ENCODE measurements at places on chromosomes 11 and 22.

GRCh38 chr11:60763692-60764369 is 7.2 kb downstream of the MS4A15 start:
- DNase-seq: no peak

GRCh38 chr11:58286249-58286648 is 18.2 kb upstream of the OR10W1 start:
- no peak for DNase-seq

DNA sequence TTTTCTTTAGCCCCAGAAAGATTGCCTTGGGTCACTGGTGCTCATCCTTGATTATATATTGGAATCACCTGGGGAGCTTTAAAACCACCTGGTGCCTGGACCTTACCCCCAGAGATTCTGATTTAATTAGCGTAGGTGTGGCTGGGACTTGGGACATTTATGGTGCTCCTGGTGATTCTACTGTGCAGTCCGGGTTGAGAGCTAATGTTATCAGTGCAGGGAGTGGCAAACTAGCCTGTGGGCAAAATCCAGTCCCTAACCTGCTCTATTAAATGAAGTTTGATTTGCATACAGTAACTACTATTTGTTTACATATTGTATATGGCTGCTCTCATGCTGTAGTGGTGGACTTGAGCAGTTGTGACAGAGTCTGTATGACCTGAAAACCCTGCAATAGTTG is 134.0 kb upstream of the SORL1-AS1 start:
- DNase-seq: no peak

- no peak for DNase-seq
Measured at GRCh38 chr11:118343248-118343647, 743 bp upstream of the CD3D start.

DNA sequence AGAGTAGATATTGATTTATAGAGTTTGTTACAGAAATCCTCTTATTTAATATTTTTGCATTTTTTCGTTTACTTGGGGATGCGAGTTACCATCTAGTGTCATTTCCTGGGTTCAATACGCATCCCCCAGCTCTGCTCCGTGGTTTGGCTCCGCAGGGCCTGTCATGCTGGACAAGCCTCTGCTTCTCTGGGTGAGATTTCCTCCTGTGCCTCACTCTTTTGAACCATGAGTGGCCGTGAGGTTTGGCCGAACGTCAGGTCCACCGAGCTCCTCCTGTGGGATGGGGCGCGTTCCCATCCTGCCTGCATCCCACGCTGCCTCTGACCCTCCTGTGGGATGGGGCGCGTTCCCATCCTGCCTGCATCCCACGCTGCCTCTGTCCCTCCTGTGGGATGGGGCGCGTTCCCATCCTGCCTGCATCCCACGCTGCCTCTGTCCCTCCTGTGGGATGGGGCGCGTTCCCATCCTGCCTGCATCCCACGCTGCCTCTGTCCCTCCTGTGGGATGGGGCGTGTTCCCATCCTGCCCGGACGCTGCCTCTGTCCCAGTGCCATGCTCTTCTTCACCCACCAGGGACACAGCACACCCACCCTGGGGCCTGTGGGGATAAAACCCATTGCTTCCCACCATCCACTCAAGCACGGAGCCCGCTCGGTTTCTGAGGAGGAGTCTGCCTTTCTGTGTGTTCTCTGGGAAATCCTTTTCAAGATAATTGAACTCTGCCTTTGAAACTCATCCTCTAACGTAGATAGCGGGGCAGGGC is 506.8 kb downstream of the BRD1 start:
- no peak for DNase-seq

DNA sequence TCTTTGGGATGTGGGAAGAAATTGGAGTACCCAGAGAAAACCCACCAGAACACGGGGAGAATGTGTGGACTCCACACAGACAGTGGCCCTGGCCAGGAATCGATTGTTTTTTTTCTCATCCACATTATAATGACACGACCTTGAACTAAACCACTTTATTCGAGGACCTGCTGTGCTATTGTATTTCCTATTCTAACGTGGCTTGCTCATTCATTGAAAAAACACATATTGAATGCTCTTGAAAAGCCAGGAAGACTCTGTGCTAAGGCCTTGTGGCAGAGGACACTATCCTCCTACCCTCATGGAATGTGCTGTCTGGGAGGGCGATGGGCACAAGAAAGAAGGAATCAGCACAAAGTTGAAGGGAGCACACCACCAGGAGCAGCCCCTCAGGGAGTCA is 9.1 kb upstream of the SREBF2 start:
- no peak for DNase-seq

- DNase-seq: peak; percentile 78
Measured at GRCh38 chr22:17199003-17199731, 20.1 kb downstream of the ADA2 start.

- DNase-seq: no peak
Measured at GRCh38 chr11:10390375-10390774, 64.7 kb upstream of the AMPD3 start.

DNA sequence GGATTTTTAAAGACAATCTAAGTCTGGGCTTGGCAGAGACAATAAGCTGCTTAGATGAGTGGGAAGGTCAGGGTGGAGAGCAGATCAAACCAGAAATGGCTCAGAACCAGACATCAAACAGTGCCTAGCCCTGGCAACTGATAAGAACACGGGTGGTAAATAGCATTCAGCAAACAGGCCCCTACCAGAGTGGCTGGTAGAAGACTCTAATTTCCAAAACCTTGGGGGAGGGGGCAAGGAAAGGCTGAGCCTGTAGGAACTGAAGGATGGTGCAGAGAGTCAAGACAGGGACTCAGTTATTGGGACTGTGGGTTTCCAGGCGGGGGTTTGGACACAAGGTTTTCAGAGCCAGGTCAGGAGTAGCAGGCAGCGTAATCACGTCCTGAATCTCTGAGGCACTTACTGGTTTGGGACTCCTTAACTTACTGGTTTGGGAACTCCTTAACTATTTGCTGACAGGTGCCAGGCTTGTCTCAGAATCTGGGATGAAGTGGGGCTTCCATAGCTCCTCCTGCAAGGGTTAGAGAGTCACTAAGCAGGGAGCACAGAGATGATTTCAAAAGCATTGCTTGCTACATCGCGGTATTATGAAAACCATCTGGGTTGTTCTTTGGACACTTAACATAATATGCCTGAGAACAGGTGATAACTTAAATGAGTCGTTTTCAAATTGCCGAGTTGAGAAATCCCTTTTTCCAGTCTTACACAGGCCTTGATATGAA is 5.7 kb upstream of the ABTB2 start:
- DNase-seq: no peak

GRCh38 chr11:115665175-115665821 is 161.1 kb upstream of the CADM1 start:
- no peak for DNase-seq

GRCh38 chr11:63945477-63946163 is 6.8 kb downstream of the NAA40 start:
- peak; percentile 53 for DNase-seq

DNA sequence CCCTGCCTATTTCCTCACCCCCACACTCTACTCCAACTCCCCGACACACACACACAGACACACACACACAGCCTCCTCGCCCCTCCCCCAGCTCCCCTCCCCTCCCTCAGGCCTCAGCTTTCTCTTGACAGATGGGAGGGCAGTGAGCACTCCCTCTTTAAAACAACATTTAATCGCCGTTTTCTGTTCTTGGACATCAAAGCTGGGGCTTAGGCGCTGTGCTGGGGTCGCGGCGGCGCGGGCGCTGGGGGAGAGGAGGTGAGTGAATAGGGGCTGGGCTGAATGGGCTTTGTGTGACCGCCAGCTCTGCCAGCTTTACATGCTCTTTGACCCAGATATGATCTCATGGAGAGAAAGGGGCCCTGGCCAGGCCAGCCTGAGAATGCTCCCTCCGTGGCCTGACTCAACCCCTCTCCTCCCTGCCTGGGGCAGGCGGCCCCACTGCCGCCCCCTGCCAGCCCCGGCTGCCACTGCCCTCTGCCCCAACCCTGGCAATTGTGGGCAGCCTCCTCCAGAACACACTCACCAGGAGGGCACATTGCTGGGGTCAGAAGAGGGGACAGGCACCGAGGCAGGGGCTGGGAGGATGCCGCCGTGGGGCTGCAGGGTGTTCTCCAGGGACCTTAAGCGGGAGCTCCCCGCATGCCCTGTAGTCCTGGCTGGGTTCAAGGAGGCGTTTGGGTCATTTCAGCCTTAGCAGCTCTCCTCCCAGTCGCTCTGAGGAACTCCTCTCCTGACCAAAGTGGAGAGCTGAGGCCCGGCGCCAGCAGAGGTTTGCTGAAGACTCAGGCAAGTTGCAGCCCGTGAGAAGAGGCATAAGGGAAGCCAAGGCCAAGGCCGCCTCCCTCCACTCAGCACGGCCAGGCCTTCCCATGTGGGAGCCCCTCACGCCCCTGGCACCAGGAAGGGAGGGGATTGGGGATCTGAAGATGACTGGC is 38.3 kb upstream of the NNMT start:
- no peak for DNase-seq

DNA sequence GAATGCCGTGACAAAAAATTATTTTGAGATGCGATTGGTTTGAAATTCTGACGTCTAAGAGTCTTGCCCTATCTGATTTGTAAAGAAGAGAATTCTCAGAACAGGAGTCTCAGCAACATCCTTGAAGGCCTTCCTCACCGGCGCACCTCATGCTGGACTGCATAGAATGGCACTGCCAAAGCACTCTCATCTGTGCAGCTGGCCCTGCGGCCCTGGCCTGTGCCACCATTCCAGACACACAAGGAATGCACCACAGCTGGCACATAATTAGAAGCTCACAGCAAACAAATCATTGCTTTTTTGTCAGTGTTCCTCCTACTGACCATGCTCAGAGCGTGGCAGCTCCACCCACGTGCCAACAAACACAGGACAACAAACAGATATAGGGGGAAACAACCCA is 166.0 kb downstream of the KIRREL3 start:
- no peak for DNase-seq

- no peak for DNase-seq
Measured at GRCh38 chr22:40510631-40511364, 125.7 kb downstream of the MRTFA start.

DNA sequence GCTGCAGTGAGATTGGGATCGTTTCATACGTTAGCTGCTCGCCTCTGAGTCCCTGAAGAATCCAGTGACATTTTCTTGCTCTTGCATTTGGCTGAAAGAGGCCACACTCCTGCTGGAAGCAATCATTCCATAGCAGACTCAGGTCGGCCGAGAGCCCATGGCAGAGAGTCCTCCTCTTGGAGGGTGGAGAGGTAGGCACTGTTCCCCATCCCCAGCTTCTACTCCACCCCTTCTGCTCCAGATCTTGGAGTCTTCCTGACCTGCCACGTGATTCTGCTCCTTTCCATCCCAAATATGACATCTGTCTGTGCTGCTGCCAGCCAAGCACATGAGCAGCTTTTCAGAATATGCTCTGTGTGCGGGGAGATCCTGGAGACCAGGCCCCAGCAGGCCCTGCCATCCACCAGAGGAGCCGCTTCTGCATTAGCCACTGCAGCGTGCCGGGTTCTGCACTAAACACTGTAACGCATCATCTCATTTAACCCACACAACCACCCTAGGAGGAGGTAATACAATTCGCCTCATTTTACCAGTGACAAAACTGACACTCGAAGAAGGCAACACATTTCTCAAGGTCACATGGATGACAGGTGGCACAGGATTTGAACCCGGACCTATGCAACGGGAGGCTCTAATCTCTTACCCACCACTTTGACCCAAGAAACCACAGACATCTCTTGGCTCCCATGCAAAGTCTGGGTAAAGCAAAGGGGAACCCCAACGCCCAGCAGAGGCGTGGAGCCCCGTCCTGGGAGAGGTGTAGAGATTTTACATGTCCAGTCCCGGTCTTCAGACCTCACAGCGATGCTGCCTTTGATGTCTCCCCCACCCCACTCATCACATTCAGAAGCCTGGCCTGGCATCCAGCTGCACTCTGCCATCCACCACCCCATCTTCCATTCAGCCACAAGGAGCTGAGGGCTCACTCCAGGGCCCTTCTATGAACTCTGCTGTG is 78.8 kb downstream of the FEZ1 start:
- DNase-seq: no peak

- DNase-seq: no peak
Measured at GRCh38 chr11:111528557-111528956, 12.0 kb upstream of the LAYN start.

DNA sequence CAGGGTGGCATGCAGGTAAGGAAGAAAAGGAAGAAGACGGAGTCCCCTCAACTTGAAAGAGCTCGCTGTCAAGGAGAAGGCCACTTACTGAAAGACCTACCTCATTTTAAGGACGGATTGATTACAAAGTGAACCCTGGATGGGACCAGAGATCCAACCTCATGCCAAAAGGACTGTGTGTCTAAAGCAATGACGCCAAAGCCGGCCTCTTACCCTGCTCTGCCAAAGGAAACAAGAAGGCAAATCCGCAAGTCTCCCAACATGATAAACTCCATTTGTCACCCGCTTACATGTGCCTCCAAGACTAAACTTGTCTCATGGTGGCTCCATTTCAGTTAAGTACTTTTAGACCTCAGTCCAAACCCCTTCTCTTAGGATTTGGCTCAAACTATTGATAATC is 148.7 kb upstream of the MTMR2 start:
- DNase-seq: no peak

DNA sequence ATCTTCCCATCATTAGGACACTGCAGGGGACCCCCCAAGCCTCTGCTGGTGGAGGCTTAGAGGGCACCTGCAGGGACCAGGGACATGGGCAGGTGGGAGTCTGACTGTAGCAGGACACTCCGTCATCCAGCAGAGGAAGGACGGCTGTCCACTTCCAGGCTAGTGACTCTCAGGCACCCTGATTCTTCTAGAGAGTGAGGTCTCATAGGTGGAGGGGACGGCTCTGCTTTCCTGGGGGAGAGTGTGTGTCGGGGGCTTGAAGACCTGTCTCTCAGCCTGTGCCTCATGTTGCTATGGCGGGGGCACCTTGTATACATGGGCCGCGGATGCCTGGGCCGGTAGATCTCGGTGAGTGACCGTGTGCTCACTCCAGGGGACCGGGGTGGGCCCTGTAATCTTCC is 1116.6 kb downstream of the BRD1 start:
- no peak for DNase-seq

DNA sequence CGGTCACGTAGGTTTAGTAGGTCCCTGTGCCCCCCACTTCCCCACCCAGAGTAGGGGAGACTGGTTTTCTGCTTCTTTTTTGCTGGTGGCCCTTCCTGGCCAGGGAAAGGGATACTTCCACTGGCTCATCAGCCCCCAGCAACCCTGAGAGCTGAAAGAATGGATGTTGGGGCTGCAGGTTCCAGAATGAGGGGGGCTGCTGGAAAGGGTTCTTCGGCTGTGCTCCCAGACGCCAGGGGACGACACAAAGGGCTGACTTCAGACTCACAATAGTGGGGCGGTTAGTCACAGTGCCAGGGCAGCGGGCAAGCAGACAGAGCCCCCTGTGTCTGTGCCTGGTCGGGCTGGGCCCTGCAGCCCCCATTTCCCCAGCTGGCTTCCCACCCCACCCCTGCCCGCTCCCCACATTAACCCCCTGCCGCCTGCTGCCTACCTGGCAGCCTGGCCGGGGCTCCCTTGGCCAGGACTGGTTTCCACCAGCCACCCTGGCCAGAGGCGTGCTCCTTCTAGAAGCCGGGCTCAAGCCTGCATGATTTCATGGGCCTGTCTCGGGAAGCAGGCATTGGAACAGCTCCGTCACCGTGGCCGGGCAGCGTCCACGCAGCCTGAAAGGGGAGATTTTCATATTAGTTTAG is 79.1 kb upstream of the WNT7B start:
- DNase-seq: no peak

Data from NCI-H510A treated with DMSO at 0.1 percent for 48 hours (cell line).